ENCODE measurements at places on chromosomes 1 and 21.

DNA sequence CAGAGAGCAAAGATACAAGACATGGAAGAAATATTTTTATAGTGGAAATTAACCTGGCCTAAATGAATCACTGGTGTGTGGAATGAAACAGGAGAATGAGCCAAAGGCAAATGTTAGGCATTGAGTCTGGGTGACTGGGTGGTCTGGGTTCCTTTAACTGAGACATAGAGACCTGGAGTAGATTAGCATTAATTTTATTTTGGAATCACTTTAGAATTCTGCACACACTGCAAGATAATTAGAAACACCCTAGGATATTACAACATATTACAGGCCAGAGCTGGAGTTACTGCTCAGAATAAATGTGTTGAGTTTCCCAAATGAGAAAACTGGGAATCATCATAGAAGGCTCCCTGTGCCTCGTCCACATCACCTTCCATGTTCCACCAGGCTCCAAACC is 85.5 kb downstream of the PLPPR5 start:
- DNase-seq: no peak

DNA sequence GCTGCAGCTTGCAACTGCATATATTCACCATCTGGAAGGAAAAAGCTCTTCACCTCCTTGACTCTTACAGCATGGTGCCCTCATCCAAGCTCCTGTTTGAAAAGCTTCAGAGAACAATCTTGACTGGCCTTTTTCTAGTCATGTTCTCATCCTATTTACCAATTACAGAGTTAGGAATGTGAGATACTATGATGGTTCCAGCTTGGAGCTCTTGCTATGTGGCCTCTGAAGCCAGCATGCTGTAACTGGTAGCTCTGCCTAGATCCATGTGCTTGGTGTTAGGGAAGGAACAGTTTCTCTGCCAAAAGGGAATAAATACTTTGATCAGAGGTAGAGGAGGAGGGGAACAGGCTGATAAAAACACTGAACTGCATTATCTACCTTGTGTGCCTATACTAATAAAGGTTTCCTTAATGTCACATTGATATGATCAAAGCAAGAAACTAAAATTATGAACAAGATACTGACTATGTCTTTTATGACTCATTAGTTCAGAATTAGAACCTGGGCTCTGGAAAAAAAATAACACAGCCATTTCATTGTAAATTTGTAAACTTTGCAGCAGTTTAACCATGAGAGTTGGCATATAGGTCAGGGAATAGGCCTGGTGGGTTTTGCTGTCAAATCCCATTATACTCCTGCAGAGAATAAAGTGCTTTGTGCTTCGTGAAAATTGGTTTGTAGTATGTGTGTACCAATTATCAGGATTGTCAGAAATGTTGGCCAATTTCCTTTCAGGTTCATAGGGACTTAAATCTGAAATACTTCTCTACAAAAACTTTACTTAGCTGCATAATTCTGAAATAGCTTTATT is 92.7 kb downstream of the LEPR start:
- DNase-seq: no peak

DNA sequence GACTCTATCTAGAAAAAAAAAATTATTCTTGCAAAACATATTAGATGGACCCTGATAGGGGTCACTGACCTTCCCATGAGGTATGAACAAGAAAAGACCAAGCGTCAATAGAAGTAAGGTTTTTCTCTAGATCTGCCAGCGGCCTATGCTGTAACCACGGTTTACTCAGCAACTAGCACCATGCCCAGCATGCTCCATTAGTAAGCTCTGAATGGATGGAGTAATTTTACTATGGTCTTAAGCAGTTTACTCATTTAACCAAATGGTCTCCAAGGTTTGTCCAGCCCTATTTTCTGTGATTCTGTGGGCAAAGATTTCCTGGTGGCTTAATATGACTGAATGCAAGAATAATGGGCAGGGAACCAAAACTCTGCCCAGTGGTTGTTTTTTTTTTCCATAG is 113.9 kb downstream of the ADSS2 start:
- no peak for DNase-seq

GRCh38 chr1:151737479-151737878 is 16.2 kb downstream of the RIIAD1 start:
- no peak for DNase-seq

DNA sequence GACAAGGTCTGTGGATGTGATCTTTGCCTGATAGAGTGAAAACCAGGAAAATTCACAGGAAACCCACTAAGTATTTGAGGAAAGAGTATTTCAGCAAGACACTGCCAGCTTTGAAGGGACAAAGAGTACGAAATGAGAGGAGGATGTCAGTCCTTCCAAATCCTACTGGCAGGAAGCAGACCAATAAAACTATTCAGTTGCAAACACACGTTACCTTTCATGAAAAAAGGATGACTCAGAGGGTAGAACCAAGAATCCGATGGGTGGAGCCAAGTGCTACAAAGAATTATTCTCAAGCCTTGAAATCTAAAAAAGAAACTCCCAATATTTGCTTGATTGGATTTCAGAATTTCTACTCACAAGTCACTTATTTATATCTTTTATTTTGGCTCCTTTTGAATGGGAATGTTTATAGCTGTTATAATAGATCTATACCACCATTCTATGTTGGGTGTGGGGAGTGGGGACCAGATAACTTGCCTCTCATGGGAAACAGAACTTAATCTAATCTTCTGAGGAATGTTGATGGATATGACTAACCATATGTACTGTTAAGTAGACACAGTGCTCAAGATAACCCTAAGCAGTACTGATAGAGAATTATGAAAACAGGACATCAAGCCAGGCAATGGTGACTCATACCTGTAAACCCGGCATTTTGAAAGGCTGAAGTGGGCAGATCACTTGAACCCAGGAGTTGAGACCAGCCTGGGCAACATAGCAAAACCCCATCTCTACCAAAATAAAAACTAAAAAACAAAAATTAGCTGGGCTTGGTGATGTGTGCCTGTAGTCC is 19.3 kb upstream of the HEATR1 start:
- DNase-seq: no peak

- peak; percentile 21 for DNase-seq
These were observed 43.4 kb downstream of the ITSN1 start for GRCh38 chr21:33685613-33686197.

GRCh38 chr1:101797722-101798121 is 199.0 kb downstream of the OLFM3 start:
- no peak for DNase-seq

- DNase-seq: no peak
These were observed 25.8 kb downstream of the CLDN14 start for GRCh38 chr21:36454093-36454531.

GRCh38 chr1:221029981-221030649 is 150.9 kb downstream of the HLX start:
- DNase-seq: no peak

GRCh38 chr1:156497078-156497742 is 3.4 kb downstream of the MEF2D start:
- DNase-seq: no peak

GRCh38 chr1:119015547-119015946 is 27.4 kb upstream of the TBX15 start:
- DNase-seq: no peak

GRCh38 chr1:62093261-62093660 is 101.4 kb upstream of the L1TD1 start:
- DNase-seq: no peak

DNA sequence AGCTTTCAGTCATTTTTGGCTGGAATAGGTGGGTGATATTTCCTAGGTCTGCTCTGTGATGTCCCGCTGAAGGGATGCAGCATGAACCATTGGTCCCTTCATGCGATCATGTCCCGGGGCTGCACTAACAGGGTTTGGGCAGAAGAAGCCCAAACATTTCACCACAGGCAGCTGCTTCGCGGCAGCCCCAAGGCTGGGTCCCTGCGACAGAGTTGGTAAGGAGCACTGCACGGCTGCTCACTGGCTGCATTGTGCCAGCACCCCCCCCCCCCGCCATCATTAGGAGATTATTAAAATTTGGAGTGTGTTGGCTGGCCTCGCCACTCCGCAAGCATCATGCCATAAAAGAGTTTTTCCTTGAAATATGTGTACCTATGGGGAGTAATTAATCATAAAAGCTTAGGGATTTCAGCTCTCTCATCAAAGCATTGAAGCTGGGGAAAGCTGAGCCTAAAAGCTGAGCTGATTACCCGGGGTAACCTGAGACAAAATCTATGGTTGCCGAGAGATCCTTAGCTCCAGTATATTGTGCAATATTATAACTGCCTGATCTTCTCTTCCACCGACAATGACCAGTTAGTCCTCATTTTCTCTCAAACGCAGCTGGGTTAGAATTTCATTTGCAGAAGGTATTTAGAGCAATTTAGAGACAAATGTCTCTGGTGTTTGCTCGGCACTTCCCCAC is 62.5 kb downstream of the PEX14 start:
- no peak for DNase-seq

DNA sequence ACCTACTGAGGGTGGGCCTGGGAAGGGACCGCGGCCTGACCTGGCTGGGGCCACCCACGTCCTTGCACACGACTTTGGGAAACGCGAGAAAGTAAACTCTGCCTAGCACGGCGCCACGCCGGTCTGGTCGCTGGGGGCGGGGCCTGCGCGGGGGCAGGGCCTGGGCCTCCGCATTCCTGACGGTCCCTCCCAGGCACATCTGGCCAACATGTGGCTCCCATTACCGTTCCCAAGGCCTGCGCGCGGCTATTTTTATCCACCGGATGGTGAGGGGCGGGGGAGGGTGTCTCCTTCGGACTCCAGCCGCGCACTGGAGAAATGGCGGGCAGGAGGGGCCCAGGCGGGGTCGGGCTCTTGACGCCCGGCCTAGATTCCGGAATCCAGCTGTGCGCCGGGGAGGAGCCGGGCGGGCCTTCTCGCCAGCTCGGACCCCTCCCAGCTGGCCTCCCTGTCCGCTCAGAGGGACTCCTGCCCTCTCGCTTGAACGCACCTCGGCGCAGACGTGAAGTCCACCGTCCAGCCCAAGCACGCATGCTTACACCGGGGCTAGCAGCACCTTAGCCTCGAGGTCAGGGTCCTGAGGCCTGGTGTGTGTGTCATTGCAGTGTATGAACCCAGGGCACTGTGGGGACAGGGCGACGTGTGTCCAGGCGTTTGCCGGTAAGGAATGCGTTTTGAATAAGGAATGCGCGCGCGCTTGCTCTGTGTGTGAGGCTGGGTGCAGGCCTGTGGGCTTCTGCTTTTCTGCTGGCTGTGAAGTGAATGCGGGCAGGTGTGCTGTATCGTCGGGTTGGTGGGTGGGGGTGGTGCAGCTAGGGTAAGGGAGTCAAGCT is 2.1 kb downstream of the EVA1B start:
- DNase-seq: peak; percentile 76

- no peak for DNase-seq
These were observed 4.4 kb upstream of the WDR64 start for GRCh38 chr1:241647658-241648057.

GRCh38 chr1:3651026-3651929 is 1.0 kb upstream of the TP73 start:
- no peak for DNase-seq

DNA sequence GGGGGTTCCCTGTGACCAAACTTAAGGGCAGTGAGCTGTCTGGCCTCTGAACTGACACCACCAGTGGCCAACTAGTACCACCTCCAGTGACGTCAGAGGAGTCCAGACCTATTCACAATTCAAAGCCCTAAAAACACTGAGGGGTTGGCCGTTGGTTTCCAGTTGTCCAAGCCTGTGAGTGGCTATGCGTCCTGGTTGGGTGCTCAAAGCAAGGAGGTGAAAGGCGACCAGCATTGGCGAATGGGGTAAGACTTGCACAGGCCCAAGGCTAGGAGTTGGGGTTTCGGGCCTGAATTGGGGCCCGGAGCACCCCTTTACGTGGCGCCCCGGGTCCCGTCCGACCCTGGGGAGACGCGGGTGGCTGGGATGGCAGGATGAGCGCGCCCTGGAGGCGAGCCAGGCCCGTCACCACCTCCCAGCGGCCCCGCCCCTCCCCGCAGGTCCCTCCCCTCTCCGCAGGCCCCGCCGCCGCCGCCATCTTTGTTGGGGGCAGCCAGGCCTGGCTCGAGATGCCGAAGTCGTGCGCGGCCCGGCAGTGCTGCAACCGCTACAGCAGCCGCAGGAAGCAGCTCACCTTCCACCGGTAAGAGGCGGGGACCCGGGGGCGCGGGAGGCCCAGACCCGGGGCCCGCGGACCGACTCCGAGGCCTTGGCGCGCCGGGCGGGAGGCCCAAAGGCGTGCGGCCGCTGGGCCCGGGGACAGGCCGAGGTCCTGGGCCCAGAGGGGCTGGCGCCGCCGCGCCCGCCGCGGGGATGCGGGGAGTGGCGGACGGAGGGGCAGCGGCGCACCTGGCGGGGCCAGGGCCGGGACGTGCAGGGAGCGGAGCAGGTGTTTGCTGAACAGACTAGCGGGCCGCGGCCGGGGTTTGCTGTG is at the start of gene THAP3:
TSS of gene THAP3 (plus strand) at position 159 of the 874 bp plus-strand sequence. CDS start at position 510, 351 bp downstream.
- DNase-seq: peak; percentile 81

- DNase-seq: no peak
These were observed 35.9 kb upstream of the PTGFRN start for GRCh38 chr1:116873680-116874271.

- DNase-seq: peak; percentile 93
These were observed 958 bp upstream of the CKS1B start for GRCh38 chr1:154973344-154974101.

- no peak for DNase-seq
These were observed 2.7 kb upstream of the MYOC start for GRCh38 chr1:171654942-171655745.

- DNase-seq: no peak
These were observed 40.4 kb upstream of the GRHL3 start for GRCh38 chr1:24278726-24279125.

DNA sequence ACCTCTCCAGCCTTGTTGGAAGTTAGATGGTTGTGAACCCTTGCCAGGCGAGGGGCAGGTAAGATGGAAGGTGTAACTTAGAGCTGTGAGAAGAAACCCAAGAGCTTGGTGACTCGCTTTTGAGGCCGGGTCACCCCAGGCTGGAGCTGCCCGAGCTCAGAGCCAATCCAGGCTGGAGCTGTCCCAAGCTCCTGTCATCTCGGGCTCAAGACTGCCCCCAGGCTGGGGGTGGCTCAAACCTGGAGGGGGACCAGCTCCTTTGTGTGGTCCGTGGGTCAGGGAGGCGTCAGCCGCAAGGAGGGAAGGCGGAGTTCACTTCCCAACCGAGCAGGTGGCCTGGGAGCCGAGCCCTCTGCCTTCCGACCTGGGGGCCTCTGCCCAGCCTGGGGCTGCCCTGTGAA is 2.0 kb downstream of the HUNK start:
- no peak for DNase-seq

- no peak for DNase-seq
These were observed 10.8 kb downstream of the IPO13 start for GRCh38 chr1:43957407-43958040.

DNA sequence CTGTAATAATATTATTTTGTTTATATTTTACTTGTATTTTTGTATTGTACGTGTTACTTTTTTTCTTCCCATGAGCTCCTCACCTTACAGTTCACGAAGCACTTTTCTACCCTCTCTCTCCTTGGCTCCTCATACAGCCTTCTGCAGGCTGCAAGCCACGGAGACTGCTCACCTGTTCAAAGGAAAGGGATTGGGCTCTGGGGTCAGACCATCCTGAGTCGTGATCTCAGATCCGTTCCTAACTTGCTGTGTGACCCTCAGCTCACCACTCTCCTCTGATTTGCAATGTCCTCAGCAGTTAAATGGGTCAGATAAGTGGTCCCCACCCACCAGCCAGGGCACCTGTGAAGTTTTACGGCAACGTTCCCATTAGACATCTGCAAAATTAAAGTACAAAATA is 54.1 kb downstream of the VWA5B1 start:
- no peak for DNase-seq

- peak; percentile 83 for DNase-seq
These were observed 20.6 kb upstream of the SH3D21 start for GRCh38 chr1:36285443-36286101.
